Panc1 (cell line): ENCODE measurements at places on chromosomes 13 and 19. TPM values are rescaled to one million over a fixed set of nuclear protein-coding genes. Genes with fewer than 3 reads are reported as not detected.

- no peak overlapping the region for H3K4me3 ChIP-seq
- no peaks in the 10 kb centered on the region for H3K36me3 ChIP-seq
- H3K27me3 ChIP-seq: no peaks in the 10 kb centered on the region
- no peaks in the 10 kb centered on the region for H3K4me1 ChIP-seq
Measured at GRCh38 chr19:52535771-52536447, 8.4 kb downstream of the ZNF808 start.

- H3K4me1 ChIP-seq: no peaks in the 10 kb centered on the region; the same call in 1 of the 2 replicates
- peak overlapping the region; percentile 56 for H3K4me3 ChIP-seq
- DNase-seq: no peak
- H3K27ac ChIP-seq: peak overlapping the region; percentile 57; the same call in 1 of the 2 replicates
- H3K36me3 ChIP-seq: no peaks in the 10 kb centered on the region
Measured at GRCh38 chr13:113393226-113393562, 29.3 kb upstream of the GRTP1 start.

DNA sequence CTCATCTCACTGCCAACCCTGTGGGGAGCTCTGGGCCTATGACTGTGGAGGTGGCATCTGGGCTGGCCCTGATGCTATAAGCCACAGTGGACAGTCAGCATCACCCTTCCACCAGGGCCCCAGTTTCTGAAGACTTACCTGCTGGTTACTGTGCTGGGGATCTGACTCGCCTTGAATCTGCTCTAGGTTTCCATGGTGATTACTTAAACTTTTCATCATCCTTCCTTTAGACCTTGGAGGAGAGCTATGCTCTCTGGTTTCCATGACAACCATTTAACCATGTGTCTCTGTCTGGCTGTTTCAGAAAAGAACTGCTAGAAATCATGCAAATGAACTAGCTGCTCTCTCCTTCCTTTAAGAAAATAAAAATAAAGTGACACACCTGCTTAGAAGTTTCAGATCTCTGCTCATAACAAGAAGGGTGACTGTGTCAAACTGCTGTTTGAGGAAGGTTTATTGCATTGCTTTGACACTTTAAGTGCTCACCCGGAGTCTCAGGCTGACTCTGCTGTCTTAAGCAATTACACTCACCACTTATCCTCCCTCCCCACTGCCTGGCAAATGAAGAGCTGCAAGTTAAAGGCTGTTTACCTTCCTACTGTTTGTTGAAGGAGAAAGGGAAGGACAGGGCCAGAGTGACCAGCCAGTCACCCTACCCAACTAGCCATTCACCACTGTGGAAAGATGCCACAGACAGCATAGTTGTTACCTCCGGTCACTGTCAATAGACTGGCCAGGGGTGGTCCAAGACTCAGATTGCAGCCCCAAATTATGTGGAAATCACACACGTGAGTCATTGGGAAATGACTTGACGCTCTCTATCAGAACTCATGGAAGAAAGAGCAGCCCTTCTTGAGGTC is 87.6 kb downstream of the HSPH1 start:
- H3K27ac ChIP-seq: no peak overlapping the region
- H3K27me3 ChIP-seq: no peaks in the 10 kb centered on the region
- no peaks in the 10 kb centered on the region for H3K4me1 ChIP-seq
- no peak overlapping the region for H3K4me3 ChIP-seq

The CGB8 gene
- not detected for total RNA-seq

DNA sequence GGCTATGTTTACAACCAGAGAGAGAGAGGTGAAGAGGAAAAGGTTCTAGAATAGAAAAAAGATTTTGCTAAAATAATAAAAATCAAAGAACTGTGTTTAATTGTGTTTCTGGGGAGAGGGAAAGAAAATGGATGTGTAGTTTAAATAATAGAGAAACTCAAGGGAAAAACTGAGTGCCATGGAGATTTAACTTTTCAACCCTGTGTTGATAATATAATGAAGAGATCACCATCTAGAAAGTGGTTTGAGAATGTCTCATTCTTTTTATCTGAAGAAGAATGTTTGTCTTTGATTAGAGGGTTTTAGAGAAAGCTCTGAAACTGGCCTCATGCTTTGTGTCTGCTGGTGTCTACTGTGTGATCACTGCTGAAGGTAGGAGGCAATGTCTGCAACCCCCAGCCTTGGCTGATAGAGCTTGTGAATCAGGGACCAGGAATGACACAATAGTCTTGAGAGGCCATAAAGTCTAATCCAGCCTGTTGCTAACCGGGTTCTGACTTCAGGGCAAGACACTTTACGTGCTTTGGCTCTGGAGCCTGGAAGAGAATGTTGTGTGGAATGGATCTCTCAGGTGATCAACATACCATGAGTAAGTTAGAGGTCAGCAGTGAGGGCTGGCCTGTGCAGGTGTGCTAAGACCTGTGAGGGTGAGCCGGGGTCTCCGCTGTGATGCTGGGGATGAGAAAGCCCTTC is 5.4 kb downstream of the COL4A2 start:
- no peaks in the 10 kb centered on the region for H3K4me1 ChIP-seq
- no peak overlapping the region for H3K27ac ChIP-seq
- H3K4me3 ChIP-seq: no peak overlapping the region
- H3K36me3 ChIP-seq: no peaks in the 10 kb centered on the region
- no peak for DNase-seq

GRCh38 chr19:51809787-51810186 is 14.8 kb downstream of the FPR3 start:
- no peak for DNase-seq
- H3K27ac ChIP-seq: no peak overlapping the region
- no peaks in the 10 kb centered on the region for H3K36me3 ChIP-seq
- H3K4me3 ChIP-seq: no peak overlapping the region

DNA sequence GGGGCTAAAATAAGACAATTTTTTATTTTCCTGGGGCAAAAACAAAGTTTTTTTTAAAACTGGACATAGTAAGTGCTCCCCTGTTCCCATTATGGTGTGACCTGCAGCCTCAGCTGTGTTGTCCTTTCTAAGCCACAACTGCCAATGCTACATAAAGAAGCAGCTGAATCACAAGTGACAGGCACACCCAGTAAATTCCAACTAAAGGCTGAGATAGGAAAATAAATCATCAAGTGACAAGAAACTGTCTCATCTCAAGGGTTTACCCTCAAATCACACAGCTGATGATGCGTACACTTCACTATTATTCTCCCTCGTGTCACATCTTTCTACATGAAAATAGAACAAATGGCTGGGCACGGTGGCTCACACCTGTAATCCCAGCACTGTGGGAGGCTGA is 28.7 kb downstream of the STK24 start:
- no peak overlapping the region for H3K4me3 ChIP-seq
- H3K36me3 ChIP-seq: no peaks in the 10 kb centered on the region
- no peaks in the 10 kb centered on the region for H3K27me3 ChIP-seq
- H3K27ac ChIP-seq: no peak overlapping the region
- H3K4me1 ChIP-seq: peaks cover 4% of the 10 kb centered on the region; the same call in 1 of the 2 replicates

- peaks cover 3% of the 10 kb centered on the region; the same call in 1 of the 2 replicates for H3K4me1 ChIP-seq
- no peak for DNase-seq
Measured at GRCh38 chr19:46014941-46015686, 7.7 kb downstream of the PGLYRP1 start.

The ENOX1 gene
- total RNA-seq: 0.23 TPM

The GSX1 gene
- total RNA-seq: not detected

DNA sequence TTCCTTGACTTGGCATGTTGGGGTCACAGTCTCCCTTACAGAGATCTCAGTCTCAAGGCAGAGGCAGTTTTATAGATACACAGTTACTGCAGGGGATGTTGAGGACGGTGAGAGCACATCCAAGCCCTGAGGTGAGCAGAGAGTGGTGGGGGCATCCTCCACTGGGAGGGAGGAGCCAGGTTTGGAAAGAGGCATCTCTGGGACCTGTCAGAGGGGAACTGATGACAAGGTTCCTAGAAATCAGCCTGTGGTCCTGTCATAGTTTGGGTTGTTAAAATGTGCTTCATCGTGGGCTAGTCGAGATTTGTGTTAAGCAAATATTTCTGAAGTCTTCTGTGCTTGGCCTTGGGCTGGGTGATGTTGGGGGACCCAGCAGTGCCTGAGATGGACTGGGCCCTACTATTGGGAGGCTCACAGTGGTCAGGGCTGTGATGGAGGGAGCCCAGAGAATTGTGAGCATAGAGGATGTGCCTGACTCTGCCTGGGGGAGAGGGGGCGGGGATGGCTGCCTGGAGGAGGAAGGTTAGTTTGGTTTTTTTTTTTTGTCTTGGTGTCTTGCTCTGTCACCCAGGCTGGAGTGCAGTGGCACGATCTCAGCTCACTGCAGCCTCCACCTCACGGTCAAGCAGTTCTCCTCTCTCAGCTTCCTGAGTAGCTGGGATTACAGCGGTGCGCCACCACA is 3.9 kb downstream of the SUPT5H start:
- H3K27ac ChIP-seq: no peak overlapping the region
- H3K27me3 ChIP-seq: no peaks in the 10 kb centered on the region

GRCh38 chr19:40691421-40692211 is 1.2 kb upstream of the NUMBL start:
- no peak for DNase-seq
- peak overlapping the region; percentile 81 for H3K27ac ChIP-seq
- H3K4me3 ChIP-seq: no peak overlapping the region
- peaks cover 9% of the 10 kb centered on the region for H3K4me1 ChIP-seq
- H3K27me3 ChIP-seq: no peaks in the 10 kb centered on the region

The PLEKHJ1 gene
- 78.6 TPM for total RNA-seq

DNA sequence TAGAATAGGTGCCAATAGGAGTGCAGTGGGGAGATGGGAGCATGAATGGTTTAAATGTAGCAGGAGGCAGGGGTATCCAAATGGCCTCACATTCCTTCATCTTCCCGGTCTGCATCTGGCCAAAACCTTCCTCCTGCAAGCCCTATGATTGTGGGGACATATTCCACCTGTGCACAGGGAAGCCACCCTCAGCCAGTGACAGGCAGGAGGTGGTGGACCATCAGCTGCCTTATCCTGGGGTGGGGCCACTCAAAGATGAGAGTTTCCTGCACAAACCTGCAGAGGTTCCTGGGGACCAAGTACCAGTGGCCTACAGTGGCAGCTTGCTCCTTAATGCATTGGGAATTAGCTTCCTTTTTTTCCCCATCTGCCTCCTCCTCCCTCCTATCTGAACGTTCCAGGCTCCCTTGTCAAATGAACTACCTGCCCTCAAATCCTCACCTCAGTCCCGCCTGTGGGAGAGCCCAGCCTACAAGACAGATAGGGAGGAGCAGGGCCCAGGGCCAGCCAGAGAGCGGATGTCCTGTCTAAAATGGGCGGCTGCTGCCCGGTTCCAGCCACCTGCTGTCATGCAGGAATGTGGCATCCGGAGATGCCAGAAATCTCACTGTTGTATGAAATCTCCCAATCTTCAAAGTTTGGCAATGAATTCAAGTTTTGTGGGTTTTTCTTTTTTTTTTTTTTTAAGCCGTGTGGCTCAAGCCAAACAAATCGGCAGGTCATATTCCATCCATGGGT is 85.0 kb downstream of the TSHZ3 start:
- no peaks in the 10 kb centered on the region for H3K4me1 ChIP-seq
- no peaks in the 10 kb centered on the region for H3K36me3 ChIP-seq
- no peak overlapping the region for H3K27ac ChIP-seq
- H3K4me3 ChIP-seq: no peak overlapping the region
- no peaks in the 10 kb centered on the region for H3K27me3 ChIP-seq

The NLRP5 gene
- not detected for total RNA-seq

DNA sequence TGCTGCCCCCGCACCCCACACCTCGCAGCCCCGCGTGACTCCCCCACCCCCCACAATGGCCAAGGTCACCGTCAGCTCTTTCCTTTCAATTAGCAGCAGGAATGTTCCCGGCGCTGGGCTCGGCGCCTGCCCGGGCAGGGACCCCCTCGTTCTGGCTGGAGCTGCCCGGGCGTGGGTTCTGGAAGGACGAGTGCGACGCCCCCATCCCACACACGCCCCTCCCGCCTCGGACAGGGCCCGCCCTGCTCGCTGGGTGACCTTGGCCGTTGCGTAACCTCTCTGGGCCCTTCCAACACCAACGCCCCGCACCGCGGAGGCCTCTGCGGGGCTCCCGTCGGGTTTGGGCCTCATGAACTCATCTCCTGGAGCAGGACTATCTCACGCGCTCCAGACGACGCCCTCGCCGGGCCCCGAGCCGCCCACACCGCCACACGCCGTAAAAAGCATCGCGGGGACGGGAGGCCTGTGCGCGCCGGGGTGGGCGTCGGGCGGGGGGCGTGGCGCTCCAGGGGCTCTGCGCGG is 10.3 kb downstream of the PALM start:
- no peaks in the 10 kb centered on the region for H3K27me3 ChIP-seq
- H3K36me3 ChIP-seq: no peaks in the 10 kb centered on the region
- H3K27ac ChIP-seq: no peak overlapping the region
- no peaks in the 10 kb centered on the region for H3K4me1 ChIP-seq
- no peak for DNase-seq

- peaks cover 18% of the 10 kb centered on the region for H3K4me1 ChIP-seq
- no peaks in the 10 kb centered on the region for H3K36me3 ChIP-seq
- no peak overlapping the region for H3K4me3 ChIP-seq
- no peak for DNase-seq
Measured at GRCh38 chr13:31209172-31209840, 9.5 kb downstream of the B3GLCT start.

DNA sequence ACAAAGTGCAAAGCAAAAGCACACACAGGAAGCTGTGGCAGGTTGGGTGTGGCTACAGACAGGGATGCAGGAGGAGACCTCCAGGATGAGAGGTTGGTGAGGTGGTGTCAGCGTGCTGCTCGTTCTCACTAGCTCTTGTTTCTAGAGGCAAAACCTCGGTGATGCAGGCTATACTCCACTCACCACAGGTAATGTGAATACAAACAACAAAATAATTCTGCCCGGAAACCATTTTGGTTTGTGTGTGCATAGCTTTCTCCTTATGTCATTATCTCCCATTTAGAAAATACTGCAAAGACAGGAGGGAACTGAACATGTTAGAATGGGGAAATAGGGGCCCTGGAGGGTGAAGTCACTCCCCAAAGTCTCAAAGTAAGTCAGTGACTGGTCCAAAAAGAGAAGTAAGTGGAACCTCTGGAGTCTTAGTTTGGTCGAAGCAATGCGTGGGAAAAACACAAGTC is 9.4 kb downstream of the LCP1 start:
- no peaks in the 10 kb centered on the region for H3K36me3 ChIP-seq
- no peak overlapping the region for H3K4me3 ChIP-seq
- H3K27me3 ChIP-seq: no peaks in the 10 kb centered on the region; the same call in 1 of the 2 replicates
- no peaks in the 10 kb centered on the region for H3K4me1 ChIP-seq
- DNase-seq: no peak

- no peaks in the 10 kb centered on the region for H3K36me3 ChIP-seq
- no peak overlapping the region for H3K27ac ChIP-seq
- no peaks in the 10 kb centered on the region for H3K4me1 ChIP-seq
- no peaks in the 10 kb centered on the region for H3K27me3 ChIP-seq
Measured at GRCh38 chr13:42392716-42393572, 121.0 kb downstream of the AKAP11 start.

GRCh38 chr19:13866463-13867046 is 10.4 kb upstream of the NANOS3 start:
- H3K27me3 ChIP-seq: no peaks in the 10 kb centered on the region
- no peaks in the 10 kb centered on the region for H3K36me3 ChIP-seq
- peaks cover 10% of the 10 kb centered on the region for H3K4me1 ChIP-seq
- no peak overlapping the region for H3K4me3 ChIP-seq
- no peak overlapping the region for H3K27ac ChIP-seq

The ATP8A2 gene
- not detected for total RNA-seq

GRCh38 chr19:17001603-17002183 is 24.9 kb downstream of the CPAMD8 start:
- H3K27ac ChIP-seq: no peak overlapping the region
- DNase-seq: no peak
- no peaks in the 10 kb centered on the region for H3K27me3 ChIP-seq

- DNase-seq: no peak
- no peaks in the 10 kb centered on the region for H3K27me3 ChIP-seq
- H3K4me3 ChIP-seq: no peak overlapping the region
Measured at GRCh38 chr19:17347361-17347760, 10.0 kb downstream of the GTPBP3 start.
